H1 (cell line): ENCODE measurements at places on chromosomes 11 and 22. TPM values are rescaled to one million over a fixed set of nuclear protein-coding genes. Genes with fewer than 3 reads are reported as not detected.

SLC7A4 gene
- 0.88 and 0.92 TPM in 2 replicates for polyA plus RNA-seq

STK33 gene
- polyA plus RNA-seq: 7.0 and 8.8 TPM in 2 replicates

MB gene
- polyA plus RNA-seq: 1.5 and 1.7 TPM in 2 replicates

OR2AG2 gene
- polyA plus RNA-seq: 0.49 and 0.74 TPM in 2 replicates

PNPLA3 gene
- 17.5 and 21.0 TPM in 2 replicates for polyA plus RNA-seq

RTN4RL2 gene
- 11.4 and 17.3 TPM in 2 replicates for polyA plus RNA-seq

TPP1 gene
- polyA plus RNA-seq: 58.4 and 77.5 TPM in 2 replicates

PYGM gene
- polyA plus RNA-seq: 10.0 and 15.2 TPM in 2 replicates

SCARF2 gene
- polyA plus RNA-seq: 4.2 and 7.1 TPM in 2 replicates

APOBEC3B gene
- polyA plus RNA-seq: 43.3 and 74.9 TPM in 2 replicates

HORMAD2 gene
- polyA plus RNA-seq: 0.03 TPM in 1 of 2 replicates, not detected in the other

APOL2 gene
- 7.8 and 8.1 TPM in 2 replicates for polyA plus RNA-seq

MAJIN gene
- not detected in 2 replicates for polyA plus RNA-seq
